NCI-H510A (cell line): ENCODE measurements at places on chromosomes 12 and 14.

DNA sequence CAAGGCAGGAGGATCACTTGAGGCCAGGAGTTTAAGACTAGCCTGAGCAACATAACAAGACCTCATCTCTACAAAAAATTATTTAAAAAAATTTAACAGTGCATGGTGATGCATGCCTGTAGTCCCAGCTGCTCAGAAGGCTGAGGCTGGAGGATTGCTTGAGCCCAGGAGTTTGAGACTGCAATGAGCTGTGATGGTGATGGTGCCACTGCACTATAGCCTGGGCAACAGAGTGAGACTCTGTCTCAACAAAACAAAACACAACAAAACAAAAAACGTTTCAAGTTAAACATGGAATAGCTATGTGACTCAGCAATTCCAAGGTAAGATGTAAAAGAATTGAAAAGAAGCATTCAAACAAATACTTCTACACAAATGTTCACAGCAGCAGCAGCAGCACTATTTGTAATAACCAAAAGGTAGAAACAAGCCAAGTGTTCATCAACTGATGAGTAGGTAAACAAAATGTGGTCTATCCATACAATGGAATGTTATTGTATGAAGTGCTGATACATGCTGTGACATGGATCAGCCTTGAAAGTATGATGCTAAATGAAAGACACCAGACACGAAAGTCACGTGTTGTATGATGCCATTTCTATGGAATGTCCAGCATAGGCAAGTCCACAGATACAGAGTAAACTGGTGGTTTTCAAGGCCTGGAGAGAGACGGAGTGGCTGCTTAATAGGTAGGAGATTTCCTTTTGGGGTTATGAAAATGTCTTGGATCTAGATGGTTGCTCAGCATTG is 31.4 kb downstream of the CFAP251 start:
- DNase-seq: no peak

DNA sequence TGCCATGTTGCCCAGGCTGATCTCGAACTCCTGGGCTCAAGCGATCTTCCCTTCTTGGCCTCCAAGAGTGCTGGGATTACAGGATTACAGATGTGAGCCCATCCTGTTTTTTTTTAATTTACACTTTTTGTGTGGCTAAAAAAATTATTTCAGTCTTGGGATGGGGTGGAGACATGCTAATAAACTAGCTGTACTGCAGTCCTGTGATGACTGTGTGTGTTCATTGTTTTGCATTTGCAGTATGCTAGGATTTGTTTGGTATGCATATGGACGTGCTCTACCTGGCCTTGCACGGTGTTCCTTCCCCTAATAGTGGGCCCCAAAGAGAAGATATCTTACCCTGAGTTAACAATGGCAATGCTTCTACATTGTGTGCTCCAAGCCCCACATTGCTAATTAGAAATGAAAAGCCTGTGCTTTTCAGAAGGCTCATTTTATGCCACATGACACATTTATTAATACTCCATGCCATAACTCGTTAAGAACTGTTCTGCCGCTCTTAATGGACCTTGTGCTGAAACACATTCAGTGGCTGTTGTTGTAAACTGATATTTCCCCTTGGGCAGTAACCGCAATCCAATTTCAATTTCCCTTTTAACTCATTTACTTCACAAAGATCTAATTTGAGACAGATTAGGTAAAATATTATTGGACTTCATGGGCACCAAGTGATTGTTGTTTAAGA is 86.4 kb downstream of the SCN8A start:
- DNase-seq: no peak

DNA sequence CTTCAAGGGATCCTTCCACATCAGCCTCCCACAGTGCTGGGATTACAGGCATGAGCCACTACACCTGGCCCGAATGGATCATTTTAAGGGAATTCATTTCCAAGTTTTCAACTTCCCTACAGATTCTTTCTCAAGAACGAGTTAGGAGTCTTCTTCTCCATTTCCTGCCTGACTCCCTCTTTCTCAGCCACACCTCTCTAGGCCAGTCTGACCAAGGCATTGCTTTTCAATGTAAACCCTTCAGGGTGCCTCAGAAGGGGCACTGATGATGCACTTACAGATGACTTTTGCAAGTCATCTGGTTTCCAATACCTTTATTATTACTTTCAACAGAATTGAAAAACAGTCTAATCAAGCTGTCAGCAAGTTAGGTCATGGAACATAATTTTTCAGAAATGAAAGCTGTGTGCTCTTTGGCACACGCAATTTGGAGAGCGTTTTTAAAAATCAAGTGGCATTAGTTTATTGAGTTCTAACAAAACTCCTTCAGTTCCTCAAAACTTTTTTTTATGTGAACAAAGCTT is 47.2 kb downstream of the SVOP start:
- no peak for DNase-seq

GRCh38 chr14:60616461-60616959 is 32.8 kb downstream of the SIX1 start:
- peak; percentile 16 for DNase-seq

GRCh38 chr12:19236656-19237055 is 107.1 kb downstream of the PLEKHA5 start:
- DNase-seq: no peak

- no peak for DNase-seq
These were observed 70.3 kb downstream of the BCL2L14 start for GRCh38 chr12:12141000-12141399.

- DNase-seq: peak; percentile 65
These were observed 89.5 kb downstream of the PELI2 start for GRCh38 chr14:56207626-56208292.

GRCh38 chr12:9829982-9830381 is 2.7 kb downstream of the KLRF1 start:
- no peak for DNase-seq

DNA sequence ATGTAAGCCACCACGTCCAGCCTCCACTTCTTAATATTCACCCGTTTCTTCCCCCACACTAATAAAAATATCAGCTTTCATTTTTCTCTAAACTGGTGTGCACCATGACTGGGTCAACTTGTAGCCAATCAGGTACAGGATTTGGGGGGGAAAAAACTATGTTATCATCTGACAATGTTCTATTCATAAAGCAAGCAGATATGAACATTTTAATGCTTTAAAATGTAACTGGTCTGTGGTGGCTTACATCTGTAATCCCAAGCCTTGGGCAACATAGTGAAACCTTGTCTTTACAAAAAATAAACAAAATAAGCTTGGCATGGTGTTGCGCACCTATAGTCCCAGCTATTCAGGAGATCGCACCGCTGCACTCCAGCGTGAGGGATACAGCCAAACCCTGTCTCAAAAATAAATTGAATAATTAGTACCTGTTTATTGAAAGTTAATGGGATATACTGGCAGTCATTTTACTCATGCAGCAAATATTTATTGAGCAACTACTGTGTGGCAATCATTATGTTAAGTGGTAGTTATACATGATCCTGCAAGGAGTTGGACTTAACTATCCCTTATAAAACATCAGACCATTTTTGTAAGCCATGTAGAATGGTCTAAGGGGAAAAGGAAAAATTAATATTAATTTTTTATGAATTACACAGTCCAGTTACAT is 15.3 kb upstream of the ITPR2 start:
- DNase-seq: no peak
